NCI-H226 (cell line): ENCODE measurements at places on chromosomes 16 and 17.

DNA sequence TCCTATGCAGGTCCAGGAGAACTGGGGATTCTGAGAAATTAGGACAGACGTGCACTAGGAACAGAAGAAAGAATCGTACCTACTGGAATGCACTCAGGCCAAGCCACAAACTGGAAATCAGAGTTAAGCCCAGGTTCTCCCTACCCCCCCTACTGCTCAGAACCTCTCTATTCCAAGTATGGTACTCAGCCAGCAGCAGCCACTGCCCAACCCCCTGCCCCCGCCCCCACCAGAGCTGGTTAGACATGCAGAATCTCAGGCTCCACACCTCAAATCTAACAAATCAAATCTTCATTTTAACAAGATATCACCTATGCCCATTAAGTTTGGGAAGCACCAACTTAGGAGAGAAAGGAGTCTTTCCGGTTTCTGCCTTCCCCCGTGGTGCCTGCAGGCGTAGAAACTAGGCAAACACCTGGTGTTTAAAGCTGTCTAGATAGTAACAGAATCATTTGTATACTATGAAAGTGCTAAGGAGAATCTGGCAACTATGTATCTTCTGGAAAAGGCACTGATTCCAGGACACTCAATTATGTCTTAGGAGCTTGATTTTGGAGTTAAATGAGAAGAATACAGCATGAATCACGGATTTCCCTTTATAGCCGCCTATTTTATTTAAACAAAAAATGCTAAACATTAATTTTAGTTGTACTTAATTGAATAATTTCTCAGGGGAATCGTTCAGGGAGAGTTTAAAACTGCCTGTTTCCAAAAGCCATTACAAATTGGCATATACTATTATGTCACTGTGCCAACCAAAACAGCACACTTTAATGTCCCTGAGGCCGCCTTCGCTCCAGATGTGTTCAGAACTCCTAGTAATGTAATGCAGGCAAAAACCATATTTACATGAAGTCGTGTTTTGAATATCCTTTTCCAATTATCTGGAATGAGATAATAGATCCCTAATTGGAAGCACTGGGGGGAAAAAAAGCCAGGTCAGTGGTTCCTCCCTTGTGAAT, 166.5 kb downstream of the STX8 start:
- no peak for DNase-seq

GRCh38 chr16:53766304-53767016, 62.5 kb downstream of the FTO start:
- DNase-seq, result no peak

GRCh38 chr16:88719933-88720296, 13.6 kb downstream of the CTU2 start:
- DNase-seq, result no peak

DNA sequence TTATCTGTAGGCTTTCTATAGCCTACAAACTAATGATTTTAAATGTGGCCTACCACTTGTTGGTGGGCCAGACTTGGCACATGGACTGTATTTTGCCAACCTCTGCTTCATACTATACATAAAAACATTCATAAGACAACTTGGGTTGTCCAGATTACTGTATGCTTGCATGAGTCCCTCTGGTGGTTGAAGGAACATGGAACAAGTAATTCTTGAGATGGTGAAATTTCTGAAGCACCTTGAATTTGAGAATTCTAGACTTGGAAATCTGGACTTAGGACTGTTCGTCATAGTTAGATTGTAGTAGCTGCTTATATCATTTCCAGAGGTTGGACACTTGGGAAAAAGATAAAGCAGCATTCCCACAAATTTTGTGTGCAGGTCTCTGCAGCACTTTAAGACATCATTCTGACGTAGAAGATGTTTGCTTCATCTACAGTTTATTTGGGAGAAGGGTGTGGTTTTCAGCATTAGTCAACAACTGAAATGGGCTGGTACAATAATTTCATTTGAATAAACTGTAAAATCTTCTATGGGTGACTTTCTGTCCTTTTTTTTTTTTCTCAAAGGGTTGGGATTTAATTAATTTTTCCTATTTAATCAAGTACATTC, 31.2 kb downstream of the NFATC3 start:
- DNase-seq, result no peak

DNA sequence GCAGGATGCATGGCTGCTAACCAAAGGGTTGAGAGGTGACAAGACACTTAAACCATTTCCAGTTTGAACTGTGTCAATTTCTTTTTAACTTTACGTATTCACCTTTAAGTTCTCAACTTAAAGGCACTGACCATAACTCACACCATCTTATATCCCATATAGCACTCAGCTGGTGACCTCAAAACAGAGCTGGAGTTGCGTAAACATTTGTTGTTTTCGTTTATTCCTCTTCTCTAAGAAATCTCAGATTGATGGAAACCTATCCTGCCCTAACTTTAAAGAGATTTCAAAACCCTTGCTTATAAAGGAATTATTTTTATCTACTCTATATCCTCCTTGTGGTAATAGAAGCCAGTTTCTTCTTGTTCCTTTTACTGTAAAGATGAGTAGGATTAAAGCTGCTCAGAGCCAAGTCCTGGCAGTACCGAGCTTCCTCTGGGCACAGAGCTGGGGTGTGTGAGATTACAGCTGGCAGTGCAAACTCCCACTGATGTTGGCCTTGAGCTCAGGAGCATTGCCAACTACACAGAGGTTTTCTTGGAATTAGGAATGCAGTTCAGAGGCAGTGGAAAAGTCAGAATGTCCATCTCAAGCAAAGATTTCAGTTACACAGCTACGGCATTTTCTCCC, 1.3 kb downstream of the KCTD2 start:
- peak; percentile 45 for DNase-seq

GRCh38 chr17:81702934-81703746, at the start of gene MRPL12:
Gene MRPL12, plus strand, starts transcription at chr17:81703367. Its CDS starts 135 bp downstream, at chr17:81703502.
- DNase-seq, result peak; percentile 91

- DNase-seq, result no peak
Measured at GRCh38 chr16:31674686-31675085, 147.0 kb downstream of the AHSP start.

- DNase-seq, result no peak
Measured at GRCh38 chr17:39622380-39623006, 4.3 kb upstream of the PPP1R1B start.

GRCh38 chr16:4734730-4735535, 596 bp downstream of the DNAAF8 start:
- DNase-seq, result peak; percentile 67

GRCh38 chr17:44636562-44636961, 19.7 kb upstream of the MEIOC start:
- DNase-seq, result peak; percentile 32

- DNase-seq, result no peak
Measured at GRCh38 chr16:4212211-4212933, 29.5 kb downstream of the SRL start.

GRCh38 chr16:55324285-55325079, 479 bp downstream of the IRX6 start:
- no peak for DNase-seq

- no peak for DNase-seq
Measured at GRCh38 chr17:75081611-75082540, 5.9 kb upstream of the SLC16A5 start.

GRCh38 chr17:38910325-38910724, 15.1 kb upstream of the LASP1NB start:
- no peak for DNase-seq

DNA sequence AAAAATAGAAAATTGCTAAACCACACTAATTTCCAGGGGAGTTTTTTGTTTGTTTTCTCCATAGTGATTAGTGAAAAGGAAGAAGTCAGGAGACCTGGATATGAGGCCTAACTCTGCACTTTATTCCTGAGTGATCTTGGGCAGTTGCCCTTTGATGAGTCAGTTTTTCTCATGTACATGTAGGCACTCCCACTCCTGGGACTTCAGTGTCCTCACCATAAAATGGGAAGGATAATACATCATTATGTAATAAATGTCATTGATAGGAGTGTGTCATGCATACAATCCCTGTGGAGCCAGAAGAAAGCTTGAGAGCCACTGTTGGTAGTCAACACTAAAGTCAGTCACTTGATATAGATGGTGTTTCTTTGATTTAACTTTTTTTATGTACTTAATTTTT, 32.5 kb downstream of the WIPF2 start:
- peak; percentile 88 for DNase-seq

GRCh38 chr16:68117884-68118283, 32.7 kb downstream of the NFATC3 start:
- no peak for DNase-seq

DNA sequence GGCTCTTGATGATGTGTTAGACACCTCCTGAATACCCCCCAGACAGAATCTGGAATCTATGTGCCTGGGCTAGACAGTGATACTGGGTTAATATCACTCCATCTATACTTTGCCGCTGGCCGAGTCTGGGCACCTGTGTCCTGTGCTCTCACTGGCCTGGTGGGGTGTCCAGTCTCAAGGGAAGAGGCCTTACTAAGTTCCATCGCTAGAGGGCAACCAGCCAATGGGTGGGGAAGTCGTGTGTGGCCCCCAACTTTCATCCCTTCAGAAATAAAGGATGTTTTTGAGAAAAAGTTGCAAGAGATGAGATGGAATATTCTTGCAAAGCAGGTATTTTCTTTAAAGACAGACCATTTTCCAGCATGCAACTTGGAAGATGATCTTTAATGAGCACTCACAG, 1.6 kb upstream of the GLP2R start:
- DNase-seq, result no peak

GRCh38 chr16:15557258-15557657, 85.7 kb downstream of the MARF1 start:
- DNase-seq, result no peak

DNA sequence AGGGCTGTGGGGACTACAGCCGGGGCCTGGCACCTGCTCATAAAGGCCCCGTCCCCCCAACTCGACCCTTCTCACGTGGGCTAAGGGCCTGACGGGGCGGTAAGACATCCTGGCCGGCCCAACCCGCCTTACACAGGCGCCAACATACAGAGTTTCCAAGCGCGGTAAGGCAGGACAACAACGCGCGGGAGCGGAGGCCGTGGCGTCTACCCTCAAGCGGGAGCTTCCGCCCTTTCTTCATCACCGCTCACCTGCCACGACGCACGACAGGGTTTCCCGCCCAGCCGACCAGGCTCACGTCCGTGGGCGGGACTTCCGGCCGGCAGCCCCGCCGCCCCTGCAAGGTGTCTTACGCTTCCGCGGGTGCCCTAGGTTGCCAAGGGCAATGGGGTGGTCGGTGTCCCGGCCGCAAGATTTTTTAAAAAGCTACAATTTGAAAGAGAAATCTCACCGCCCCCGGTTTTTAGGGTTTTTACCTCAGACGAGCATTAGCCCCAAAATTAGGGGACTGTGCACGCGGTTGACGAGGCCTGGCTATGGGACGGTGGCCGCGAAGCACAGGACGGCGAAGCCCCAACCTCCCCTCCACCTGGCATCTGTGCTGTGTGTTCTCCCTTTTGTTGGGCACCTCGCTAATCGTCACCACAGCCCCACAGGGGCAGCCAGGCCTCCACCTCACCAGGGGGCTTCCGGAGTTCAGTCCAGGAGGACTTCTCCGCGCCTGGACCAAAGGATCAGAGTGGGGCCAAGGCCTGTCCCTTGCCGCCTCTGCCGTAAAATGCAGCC, at the start of gene TERB1:
TSS of gene TERB1 (minus strand) at position 265 of the 786 bp plus-strand sequence. CDS start 4,786 bp downstream, outside the sequence.
- DNase-seq, result no peak

- DNase-seq, result no peak
Measured at GRCh38 chr17:49521088-49521450, 26.0 kb downstream of the NGFR start.

DNA sequence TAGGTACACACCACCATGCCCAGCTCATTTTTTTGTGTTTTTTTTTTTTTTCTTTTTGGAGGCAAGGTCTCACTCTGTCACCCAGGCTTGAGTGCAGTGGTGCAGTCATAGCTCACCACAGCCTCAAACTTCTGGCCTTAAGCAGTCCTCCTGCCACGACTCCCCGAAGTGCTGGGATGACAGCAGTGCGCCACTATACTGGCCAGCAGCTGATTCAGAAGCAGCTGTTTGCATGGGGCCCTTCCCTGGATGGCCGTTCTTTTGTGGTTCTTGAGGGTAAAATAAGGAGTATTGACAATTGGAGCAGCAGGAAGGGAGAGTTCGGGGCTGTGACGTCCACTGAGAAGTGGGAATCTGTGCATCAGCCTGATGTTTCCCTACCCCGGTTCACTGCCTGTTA, 41.6 kb downstream of the KIAA0513 start:
- DNase-seq, result no peak

- DNase-seq, result no peak
Measured at GRCh38 chr16:50153596-50154419, 702 bp downstream of the TENT4B start.

- no peak for DNase-seq
Measured at GRCh38 chr16:53091466-53092211, 36.8 kb downstream of the CHD9 start.

GRCh38 chr17:7825206-7825990, 8.6 kb upstream of the KDM6B start:
- no peak for DNase-seq

GRCh38 chr17:64546716-64547115, 39.9 kb downstream of the CEP95 start:
- DNase-seq, result no peak

DNA sequence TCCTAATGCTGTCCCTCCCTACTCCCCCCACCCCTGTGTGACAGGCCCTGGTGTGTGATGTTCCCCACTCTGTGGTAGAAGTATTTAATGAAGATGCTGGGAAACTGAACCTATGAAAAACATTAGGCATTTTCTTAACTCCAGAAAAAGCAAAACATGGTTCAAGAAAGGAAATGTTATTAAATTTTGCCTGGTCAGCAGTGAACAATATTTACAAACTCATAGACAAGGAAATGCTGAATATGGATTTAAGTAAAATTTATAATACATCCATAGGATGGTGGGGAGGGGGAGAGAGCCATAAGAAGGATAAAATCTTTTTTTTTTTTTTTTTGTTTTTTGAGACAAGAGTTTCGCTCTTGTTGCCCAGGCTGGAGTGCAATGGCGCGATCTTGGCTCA, 10.8 kb upstream of the CRYBA1 start:
- no peak for DNase-seq

DNA sequence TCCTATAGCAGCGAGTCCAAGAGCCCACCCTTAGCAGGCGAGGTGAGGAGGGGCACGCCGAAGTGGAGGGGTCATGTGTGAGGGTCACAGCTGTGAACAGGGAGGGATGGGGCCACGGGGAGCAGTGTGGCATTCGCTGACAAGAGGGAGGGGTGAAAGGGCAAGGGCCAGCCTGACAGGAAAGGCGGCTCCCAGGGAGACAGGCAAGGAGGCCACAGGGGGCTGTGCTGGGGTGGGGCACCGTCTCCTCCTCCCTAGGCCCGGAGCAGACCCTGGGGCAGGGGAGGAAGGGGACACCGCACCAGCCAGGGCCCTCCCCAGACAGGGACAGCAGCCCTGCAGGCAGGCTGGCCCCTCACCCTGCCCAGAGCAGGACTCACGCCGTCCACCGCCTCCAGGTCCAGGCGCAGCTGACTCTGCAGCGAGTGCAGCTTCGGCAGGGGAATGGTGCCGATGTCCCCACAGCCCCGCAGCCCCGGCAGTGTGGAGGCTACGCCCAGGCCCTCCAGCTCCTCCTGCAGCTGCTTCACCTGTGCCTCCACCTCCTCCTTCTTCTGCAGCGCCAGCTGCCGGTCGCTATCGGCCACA, 15.1 kb downstream of the GNPTG start:
- no peak for DNase-seq

- DNase-seq, result no peak
Measured at GRCh38 chr16:14354561-14355351, 275.3 kb downstream of the PARN start.
